Stimulated activated CD4-positive, alpha-beta T cell treated with anti-CD3 and anti-CD28 coated beads, Interleukin-1b, Interleukin-23, amount 100 ng/mL, for 1 hour (primary cell): ENCODE measurements at places on chromosomes 6 and 20.
A peak's percentile ranks its signal among the peaks of the same experiment; 100 is the strongest.

DNA sequence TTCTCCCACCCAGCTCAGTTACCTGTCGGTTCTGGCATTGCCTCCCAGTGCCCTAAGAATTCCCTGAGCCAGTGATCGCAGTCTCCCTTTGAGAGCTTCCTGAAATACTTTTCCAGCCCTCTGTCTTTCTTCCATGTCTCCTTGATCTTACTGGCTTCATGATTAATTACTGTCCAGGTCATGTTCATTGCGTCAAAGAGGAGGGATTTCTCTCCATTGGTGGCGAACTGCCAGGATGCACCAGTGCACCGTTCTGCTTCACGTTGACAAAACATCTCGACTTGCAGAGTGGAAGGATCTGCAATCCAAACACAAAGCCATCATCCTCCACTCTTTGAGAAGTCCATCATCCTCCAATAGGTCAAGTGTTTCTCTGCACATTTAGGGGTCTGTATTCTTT is 8.6 kb downstream of the RAET1E start:
- no peak for DNase-seq

GRCh38 chr20:18728870-18729224 is 84.7 kb upstream of the SCP2D1 start:
- no peak for DNase-seq

GRCh38 chr20:64160118-64160517 is 4.1 kb upstream of the MYT1 start:
- no peak for DNase-seq

- DNase-seq, result no peak
Observed at GRCh38 chr6:37960139-37960935, 140.8 kb downstream of the ZFAND3 start.

GRCh38 chr20:47998736-47999135 is 213.5 kb upstream of the SULF2 start:
- DNase-seq, result no peak

GRCh38 chr6:100134703-100135102 is 140.7 kb upstream of the MCHR2 start:
- no peak for DNase-seq

DNA sequence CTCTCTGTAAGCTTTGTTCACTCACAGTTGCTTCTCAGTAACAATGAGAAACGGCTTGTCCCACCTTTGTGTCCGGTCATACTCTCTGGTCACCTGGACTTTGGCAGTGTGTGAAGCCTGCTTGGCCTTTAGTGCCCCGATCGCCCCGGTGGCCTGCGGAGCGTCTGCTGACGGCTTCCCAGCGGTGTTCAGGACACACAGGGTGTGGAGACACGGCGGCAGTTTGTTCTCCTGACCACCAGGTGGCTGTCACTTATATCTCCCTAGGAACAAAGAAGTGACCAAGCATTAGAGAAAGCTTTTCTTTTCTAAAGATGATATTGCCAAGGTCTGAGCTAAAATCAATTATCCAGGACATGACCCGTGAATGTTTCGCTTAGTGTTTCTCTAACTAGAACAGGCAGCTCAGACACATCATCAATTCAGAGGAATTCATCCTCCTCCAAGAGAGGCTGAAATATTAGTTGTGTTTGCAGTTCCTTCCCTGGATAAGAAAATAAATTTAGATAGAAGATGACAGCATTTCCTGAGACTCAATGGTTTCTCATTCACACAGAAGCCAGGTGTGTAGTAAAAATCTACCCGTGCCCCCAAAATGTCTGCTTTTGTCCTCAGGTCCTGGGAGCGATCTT is 167.4 kb upstream of the THBS2 start:
- no peak for DNase-seq

DNA sequence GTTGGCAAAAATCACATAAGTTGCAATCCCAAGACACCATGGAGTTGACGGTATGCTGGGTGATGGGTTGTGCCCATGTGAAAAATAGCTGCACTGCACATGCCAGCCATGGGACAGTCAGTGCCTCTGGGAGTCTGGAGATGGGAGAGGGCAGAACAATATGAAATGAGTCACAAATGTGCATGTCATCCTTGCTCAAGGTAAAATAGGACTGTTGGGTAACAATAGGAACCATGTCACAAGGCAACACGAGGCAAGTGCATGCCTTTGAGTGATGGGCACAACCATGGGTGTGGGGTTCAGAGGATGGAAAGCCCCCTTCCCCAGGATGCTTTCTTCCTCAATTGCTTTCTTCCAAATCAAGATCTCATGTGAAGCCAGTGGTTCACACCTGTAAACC is 70.5 kb upstream of the PIM1 start:
- DNase-seq, result no peak

DNA sequence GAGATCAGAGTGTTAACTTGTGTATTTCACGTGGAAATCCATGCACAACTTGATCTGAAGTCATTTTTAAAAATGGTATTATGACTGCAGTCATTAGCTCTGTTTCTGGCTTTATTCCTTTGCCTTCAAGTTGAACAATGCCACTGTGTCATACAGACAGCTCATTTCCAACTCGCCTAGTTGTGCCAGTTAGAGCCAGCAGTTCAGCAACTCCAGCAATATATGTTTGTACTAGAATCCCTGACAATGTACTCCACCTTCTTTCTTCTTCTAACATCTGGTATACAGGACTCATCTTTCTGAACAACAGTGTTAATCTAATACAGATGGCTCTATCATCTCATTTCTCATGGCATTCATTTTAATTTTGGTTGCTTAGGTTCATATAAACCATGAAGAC is 418.3 kb upstream of the POU3F2 start:
- DNase-seq, result no peak

GRCh38 chr6:43074847-43075669 is 1.1 kb upstream of the PTK7 start:
- DNase-seq, result no peak

DNA sequence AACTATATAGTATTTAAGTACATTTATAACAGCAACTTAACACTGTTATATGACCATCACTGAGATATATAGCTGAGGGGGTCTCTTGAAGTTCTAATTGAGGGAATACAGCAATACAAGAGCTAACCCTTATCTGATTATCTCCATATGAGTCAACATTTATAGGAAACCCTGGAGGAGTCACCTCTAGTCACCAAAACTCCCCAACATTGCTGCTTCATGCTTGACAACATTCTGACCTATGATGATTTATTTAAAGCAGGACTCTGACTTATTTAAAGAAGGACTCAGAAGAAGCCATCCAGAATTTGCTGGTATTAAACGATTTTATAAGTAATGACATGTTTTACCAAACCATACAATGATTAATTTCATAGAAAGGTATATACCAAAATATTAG is 182.6 kb upstream of the NOX3 start:
- no peak for DNase-seq

DNA sequence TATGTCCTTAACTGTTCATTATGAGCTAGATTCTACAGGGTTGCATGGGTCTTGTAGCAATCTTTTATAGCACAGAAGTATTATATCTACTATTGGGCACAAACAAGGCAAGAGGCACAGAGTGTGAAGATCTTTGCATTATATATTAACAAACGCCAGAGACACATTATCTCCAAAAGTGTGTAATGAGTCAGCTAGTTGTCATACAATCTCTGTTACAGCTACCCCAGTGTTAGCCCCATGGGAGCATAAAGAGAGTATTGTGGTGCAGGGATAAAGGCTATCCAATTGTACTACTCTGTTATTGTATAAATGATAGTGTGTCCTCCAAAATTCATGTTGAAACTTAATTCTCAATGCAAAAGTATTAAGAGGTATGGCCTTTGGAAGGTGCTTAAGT is 148.4 kb upstream of the RIMS1 start:
- DNase-seq, result no peak

DNA sequence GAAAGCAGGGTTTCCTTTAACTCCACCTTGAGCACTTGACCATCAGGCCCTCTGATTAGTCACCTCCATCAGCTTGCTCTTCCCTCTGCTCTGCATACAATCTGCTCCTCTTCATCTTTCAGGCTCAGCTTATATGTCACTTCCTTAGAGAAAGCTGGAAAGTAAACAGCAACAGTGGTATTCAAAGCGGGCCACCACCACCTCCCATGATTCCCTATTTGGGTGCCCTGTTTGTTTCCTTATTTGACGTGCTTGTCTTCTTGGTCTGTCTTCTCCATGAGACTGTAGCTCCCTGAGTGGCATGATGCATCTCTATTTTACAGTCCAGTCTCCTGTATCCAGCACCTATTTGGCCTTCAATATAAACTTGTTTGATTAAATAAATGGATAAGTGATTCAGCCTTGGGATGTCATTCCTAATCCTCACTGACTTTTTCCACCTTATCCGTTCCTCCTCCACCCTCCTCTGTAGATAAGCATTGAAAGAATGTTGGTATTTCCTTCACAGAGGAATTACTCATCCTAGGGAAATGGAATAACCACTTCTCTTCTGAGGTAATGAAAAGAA is 102.8 kb upstream of the SGK1 start:
- no peak for DNase-seq

- no peak for DNase-seq
Observed at GRCh38 chr6:157500022-157500421, 119.0 kb downstream of the ZDHHC14 start.

- DNase-seq, result no peak
Observed at GRCh38 chr6:155936551-155936950, 480.9 kb upstream of the NOX3 start.

- no peak for DNase-seq
Observed at GRCh38 chr6:8229915-8230756, 127.8 kb upstream of the EEF1E1 start.

GRCh38 chr6:88870717-88871330 is 92.6 kb downstream of the RNGTT start:
- peak; percentile 4 for DNase-seq

GRCh38 chr6:1382883-1383728 is 6.3 kb upstream of the FOXF2 start:
- no peak for DNase-seq

DNA sequence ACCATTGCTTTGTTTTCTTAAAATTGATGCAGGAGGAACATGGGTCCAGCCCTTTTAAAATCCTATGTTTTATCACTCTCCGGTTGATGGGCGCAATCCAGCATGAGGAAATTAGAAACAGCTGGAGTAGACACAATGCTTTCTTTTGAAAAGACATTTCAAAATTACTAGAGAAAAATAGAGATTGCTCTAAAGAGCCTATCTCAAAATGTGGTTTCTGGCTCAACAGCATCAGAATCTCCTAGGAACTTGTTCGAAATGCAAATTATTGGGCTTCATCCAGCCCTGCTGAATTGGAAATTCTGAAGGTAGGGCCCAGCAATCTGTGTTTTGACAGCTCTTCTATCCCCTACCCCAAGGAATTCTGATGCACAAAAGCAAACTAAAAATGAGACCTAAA is 190.8 kb upstream of the BMP2 start:
- no peak for DNase-seq

DNA sequence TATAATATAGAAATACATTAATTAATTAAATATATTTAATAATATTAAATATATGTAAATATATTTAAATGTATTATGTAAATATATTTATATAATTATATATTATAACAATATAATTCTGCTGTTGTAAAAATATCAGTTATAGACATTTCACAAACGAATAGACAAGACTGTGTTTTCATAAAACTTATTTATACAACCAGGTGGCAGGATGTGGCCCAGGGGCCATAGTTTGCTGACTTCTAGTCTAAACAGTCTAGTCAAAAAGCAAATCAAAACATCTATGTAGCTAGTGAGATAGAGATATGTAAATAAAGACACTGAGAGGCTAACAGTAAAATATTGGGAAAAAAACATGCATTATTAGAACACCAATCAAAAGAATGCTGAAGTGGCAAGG is 136.4 kb downstream of the TBXT start:
- no peak for DNase-seq

DNA sequence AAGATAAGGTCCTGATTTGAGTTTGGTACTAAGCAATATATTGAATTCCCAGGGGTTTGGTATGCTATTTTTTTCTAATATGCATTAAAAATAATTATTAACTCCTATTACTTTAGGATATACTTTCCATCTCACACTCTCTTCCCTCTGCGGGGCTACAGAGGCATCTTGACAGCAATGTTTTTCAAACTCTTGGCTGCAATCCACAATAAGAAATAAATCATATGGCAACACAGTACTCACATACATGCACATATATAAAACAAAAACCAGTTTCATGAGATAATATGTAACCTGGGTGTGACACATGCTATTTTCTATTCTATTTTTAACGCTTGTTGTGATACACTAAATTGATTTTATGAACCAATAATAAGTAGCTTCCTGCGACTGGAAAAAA is 189.5 kb downstream of the UNC5CL start:
- DNase-seq, result no peak

GRCh38 chr6:107128175-107128574 is 12.9 kb upstream of the BEND3 start:
- DNase-seq, result no peak

- DNase-seq, result no peak
Observed at GRCh38 chr6:165905744-165906143, 242.7 kb upstream of the PDE10A start.

GRCh38 chr6:15441215-15441868 is 195.5 kb downstream of the JARID2 start:
- DNase-seq, result no peak

DNA sequence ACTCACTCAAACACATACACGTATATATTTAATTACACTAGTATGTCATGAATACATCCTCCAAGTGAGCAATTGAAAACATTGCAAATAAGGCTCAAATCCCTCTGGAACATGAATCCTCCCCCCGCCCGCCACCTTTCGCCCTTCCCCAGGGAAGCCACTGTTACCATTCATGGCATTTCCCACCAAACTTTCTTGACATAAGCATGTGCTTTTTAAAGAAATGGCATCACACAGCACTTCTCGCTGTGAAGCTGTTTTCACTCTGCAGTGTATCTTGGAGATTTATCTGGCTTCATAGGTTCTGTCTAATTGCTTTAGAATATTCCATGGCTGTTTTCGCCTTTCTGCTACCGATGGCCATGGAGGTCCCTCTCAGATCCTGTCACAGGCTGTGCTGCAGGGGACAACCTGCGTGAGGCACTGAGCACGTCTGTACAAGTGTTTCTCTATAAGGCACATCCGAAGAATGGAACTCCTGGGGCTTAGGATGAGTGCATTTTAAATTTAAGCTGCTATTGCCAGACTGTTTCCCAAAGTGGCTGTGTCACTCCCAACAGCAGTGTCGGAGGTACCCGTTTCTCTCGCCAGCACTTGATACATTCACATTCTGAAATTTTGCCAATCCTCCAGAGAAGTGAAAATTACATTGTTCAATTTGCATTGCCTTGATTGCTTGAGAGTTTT is 22.2 kb upstream of the PHACTR3 start:
- DNase-seq, result no peak

DNA sequence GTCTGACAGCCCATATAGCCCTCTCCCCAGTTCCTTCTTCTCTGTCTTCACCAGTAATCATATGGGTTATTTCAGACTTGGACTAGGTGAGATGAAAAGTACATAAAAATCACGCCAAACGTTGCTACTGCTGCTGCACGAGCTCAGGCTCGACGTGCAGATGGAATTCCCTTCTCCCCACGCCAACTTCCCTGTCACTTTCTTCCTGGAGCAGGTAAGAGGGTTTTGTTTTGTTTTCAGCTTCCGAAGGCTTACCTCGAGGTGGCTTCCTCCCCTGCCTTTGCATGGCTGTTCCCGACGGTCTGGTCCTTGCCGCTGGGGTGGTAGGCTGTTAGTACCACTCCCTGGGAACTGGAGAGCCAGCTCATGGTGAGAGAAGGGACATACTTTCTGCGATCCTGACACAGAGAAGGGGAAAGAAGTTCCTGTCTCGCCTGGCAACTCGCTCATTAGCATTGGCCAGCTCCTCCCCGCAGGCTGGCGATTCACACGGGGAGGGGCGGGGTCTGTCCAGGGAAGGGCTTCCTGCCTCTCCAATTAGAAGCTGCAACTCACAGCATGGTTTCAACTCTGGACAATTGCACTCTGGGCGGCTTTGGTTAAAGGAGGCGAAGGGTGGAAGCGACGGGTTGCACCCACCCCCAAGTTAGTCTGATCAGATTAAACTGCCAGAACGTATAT is at the start of gene ARHGAP18:
Gene ARHGAP18 (minus strand): TSS at position 409 of the 681 bp plus-strand sequence. CDS start 41 bp downstream, at position 368.
- peak; percentile 32 for DNase-seq
